ENCODE measurements at places on chromosomes 2 and 18.

GRCh38 chr2:146312899-146313298, 1531.9 kb upstream of the ACVR2A start:
- no peak for DNase-seq

GRCh38 chr2:47655563-47655880, 127.4 kb upstream of the MSH6 start:
- DNase-seq, result no peak

DNA sequence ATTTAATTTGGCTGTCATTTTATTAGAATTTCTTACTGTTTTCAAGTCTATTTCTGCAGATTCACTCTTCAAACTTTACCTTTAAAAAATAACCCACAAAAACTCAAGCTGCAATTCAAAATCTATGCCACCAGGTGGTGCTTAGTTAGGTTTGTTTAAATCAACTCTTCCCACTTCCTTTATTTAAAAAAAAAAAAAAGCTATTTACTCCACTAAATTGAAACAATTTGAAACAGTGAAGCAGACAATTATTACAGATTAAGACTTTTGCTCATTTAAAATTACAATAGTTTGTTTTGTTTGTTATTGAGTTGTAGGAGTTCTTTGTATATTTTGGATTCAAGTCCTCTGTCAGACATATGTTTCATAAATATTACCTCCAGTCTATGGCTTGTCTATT, 300.0 kb downstream of the PDE11A start:
- no peak for DNase-seq

- DNase-seq, result peak; percentile 16
These were observed 41.9 kb upstream of the ODC1 start for GRCh38 chr2:10489842-10490555.

- no peak for DNase-seq
These were observed 220.8 kb downstream of the SH3RF3 start for GRCh38 chr2:109349503-109350465.

GRCh38 chr18:39799006-39799405, 2156.0 kb upstream of the PIK3C3 start:
- no peak for DNase-seq

DNA sequence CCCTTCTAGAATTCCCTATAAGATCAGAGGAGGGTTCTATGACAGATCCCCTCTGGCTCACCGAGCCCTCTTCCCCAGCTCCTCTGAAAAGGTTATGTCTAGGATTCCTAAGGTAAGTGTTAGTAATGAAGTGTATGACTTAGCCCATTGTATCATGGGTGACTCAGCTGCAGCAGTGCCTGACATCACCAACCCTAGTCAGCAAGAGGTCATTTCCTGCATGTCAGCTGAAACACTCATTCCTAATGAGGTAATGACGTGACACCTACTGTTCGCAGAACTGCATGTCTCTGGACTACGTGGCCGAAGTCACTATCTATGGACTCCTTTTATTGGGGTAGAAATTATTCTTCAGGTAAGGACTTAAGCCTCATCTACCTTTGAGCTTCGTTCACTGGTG, 196.1 kb upstream of the MYT1L start:
- DNase-seq, result no peak

DNA sequence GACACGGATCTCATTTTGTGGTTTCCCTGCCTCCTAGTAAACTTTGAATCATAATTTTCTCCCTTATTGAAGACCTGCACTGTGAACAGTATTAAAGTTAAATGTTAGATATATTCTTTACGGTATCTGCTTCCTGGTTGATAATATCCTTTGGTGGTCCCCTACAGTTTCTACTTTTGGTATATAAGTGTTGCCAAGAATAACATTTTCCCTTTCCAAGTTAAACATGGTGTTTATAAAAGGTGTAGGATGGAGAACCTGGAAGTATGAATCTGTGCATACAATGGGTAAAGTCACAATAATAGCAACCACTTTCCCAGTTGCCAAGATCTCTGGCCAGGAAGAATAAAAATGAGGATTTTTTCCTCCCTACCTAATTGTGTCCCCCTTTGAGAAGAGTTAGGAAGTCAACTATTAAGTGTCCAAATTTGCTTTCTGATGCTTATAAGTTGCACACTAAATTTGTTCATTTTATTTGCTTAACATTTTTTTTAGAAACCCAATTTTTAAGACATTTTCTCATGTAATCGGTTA, 201.0 kb upstream of the STK17B start:
- no peak for DNase-seq

GRCh38 chr2:72883356-72883962, 3.7 kb upstream of the SPR start:
- DNase-seq, result no peak

- no peak for DNase-seq
These were observed 223.7 kb upstream of the TRIB2 start for GRCh38 chr2:12493031-12493513.

DNA sequence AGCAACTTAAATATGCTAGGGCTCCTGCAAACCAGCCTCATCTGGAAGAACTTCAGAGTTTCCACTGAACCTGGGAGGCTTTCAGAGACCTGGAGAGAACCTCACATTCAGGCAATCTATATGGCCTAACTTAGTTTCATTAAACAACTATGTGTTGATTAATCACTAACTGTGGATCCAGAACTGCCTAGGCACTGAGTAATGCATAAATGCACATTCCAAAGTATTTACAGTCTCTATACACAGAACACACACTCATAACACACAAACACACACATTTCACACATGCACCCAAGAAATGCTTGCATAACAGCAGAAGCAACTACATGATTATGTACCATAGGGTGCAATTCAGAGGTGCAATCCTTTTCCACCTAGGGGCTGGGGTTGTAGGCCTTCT, 552.8 kb downstream of the BCL11A start:
- no peak for DNase-seq

DNA sequence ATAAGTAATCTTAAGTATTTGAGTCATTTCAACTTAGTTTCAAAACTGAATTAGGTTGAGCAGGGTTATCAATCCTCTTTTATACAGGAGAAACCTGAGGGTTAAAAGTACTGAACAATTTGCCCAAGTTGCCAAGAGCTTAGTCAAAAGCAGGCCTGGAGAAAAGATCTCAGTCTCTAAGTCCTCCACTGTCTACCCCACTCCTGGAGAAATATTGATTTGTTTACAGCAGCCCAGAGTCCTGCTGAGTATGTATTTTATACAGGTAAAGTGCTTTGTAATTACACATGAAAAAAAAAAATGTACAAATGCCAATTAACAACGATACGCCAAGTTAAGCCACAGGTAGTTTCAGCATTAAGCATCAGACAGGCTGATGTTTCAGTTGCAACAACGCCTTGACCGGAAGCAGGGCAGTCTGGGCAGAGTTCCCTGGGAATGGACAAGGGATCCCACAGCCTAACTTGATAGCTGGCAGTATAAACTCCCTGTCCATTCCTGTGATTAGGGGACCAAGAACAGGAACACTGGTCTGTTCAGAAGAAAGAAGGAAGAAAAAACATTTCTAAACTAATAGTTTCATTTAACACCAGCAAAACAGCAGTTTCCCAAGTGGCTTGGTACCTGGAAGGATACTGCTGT, 132.9 kb downstream of the MYO5B start:
- no peak for DNase-seq

GRCh38 chr2:60353406-60353800, 200.1 kb downstream of the BCL11A start:
- no peak for DNase-seq

DNA sequence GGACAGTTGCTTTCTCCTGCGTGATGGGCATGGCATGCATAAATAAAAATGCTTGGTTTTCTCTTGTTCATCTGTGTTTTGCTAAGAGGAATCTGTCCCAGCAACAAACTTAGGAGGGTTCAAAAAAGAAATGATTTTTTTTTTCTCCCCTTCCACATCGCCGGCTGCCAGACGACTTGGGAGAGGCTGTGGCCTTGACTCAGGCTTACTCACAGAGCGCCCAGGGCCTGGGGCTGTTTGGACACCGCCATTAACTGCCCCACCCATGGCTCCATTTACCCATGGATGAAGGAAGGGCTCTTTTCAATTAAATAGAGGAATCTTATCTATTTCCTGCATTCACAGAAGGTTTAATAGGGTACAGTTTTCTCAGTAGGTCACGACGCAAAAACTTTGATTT, 22.3 kb upstream of the SERPINB5 start:
- DNase-seq, result no peak

DNA sequence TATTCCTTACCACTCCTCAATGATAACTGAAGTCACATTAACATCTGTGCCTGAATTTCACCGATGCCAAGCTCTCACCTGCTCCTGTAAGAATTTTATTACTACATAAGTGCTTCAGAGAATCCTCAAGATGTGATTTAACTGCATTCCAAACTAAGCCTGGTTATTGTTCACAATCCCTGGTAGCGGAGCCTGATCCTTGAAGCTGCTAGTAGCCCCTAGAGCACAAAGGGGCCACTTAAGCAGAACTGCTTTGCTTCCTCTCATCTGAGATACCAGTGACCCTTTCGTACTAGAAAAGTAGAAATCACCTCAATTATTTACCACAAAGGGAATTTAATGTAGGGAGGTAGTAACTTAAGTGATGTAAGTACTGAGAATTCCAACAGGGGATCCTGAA, 529.6 kb downstream of the CPS1 start:
- DNase-seq, result no peak

- no peak for DNase-seq
These were observed 42.7 kb upstream of the POLE4 start for GRCh38 chr2:74915743-74916142.

DNA sequence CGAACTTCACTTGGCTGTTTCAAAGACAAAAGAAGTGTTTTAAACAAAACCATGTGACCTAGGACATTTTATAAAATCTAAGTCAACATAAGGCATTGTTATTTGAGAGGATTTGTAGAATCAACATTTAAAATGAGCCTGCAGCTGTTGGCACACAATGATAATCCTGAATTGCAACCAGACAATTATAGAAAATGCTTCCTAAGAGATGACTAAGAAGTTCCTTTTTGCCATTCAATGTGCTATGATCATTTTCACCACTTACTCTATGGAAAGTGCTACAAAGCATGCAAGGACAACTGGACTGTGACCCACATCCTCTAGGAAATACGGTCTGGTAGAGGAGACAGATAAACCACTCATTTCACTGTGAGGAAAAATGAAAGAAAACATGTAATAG, 246.4 kb downstream of the CDH20 start:
- no peak for DNase-seq

DNA sequence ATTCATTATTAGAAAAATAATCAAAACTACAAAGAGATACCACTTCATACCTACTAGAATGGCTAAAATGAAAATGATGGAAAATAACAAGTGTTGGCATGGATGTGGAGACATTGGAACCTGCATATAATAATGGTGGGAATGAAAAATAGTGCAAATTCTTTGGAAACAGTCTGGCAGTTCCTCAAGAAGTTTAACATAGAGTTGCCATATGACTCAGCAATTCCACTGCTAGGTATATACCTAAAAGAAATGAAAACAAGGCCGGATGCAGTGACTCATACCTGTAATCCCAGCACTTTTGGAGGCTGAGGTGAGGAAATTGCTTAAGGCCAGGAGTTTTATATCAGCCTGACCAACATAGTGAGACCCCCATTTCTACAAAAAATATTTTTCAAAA, 41.6 kb upstream of the ACYP2 start:
- DNase-seq, result no peak

GRCh38 chr2:105990624-105991023, 203.5 kb downstream of the UXS1 start:
- no peak for DNase-seq

All from suprapubic skin (tissue), 4 donors.